ENCODE measurements at places on chromosomes 6 and 20.

DNA sequence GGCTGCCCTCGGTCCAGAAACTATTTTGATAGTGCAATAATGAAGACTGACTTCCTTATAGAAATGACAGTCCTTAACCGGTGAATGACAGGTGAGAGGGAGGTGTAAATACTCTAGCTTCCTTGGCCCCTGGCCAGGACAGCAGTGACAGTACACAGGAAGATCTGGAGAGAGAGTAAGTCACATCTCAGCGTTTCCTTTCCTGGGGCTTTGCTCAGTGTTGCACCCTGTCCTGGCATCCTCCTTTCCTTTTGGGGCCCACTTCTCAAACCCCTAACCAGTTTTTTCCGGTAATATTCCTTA, 336.9 kb downstream of the CD83 start:
- no peak for DNase-seq

- DNase-seq: no peak
Observed at GRCh38 chr6:30687659-30688431, 1.4 kb upstream of the PPP1R18 start.

DNA sequence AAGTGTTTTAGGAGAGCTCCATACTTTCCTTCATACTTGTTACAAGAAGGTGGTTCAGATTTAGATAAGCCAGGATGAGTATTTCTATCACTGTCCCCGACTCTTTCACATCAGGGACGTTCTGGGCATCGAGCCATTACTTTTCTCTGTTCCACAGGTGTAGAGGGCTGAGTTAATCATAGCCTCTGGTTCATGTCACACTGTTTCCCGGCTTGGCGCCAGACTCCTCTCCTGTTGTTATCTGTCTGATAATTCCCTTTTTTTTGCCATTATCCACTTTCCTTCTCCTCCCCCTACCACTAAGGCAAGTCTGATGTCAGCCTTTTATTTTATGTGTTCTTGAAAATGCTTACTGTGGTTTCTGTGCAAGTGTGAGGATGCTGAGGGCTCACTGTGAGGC, 593.4 kb downstream of the UTRN start:
- no peak for DNase-seq

- no peak for DNase-seq
Observed at GRCh38 chr20:50568549-50568942, 58.4 kb downstream of the PTPN1 start.

DNA sequence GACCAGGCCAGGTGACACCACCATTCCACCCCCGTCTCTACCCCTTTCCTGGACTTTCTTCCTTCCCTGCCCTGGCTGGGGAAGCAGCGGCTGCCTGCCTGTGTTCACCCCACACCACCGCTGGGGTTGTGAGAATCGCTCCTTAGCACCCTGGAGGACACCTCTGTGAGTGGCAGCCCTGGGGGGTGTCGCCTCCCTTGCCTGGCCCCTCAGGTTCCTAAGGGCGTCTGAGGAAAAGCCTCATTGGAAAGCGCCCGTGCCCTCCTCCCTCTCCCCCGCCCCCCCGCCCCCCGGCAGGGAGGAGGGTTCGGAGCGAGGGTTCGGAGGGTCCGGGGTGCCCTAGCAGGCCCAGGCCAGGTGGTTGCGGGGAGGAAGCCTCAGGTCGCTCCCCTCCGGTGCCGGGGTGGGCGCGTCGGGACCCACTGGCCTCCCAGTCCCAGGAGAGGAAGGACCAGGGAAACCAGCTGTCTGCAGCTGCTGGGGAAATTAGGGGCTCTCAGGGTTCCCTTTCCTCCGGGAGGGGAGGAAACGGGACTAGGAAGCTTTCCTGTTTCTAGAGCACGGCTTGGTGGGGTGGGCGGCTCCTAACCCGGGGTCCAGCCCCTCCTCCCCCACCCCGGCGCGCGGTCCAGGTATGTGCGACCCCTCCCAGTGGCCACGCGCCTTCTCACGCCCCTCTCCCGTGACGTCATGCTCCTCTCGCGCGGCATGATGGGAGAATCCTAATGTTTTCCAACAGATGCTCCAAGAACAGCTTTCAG, at the start of gene PHACTR3:
PHACTR3 (plus strand) TSS at position 760 of the 761 bp plus-strand sequence. CDS start 475 bp downstream, outside the sequence.
- DNase-seq: no peak

All from Panc1 (cell line).